Activated naive CD4-positive, alpha-beta T cell treated with anti-CD3 and anti-CD28 coated beads for 36 hours (primary cell): ENCODE measurements at places on chromosomes 6 and 20.
A peak's percentile ranks its signal among the peaks of the same experiment; 100 is the strongest.

- no peak for DNase-seq
Observed at GRCh38 chr20:50251992-50252511, 61.4 kb downstream of the CEBPB start.

- DNase-seq, result no peak
Observed at GRCh38 chr6:96196633-96197032, 180.9 kb downstream of the FUT9 start.

- DNase-seq, result no peak
Observed at GRCh38 chr20:8433291-8433690, 301.2 kb downstream of the PLCB1 start.

DNA sequence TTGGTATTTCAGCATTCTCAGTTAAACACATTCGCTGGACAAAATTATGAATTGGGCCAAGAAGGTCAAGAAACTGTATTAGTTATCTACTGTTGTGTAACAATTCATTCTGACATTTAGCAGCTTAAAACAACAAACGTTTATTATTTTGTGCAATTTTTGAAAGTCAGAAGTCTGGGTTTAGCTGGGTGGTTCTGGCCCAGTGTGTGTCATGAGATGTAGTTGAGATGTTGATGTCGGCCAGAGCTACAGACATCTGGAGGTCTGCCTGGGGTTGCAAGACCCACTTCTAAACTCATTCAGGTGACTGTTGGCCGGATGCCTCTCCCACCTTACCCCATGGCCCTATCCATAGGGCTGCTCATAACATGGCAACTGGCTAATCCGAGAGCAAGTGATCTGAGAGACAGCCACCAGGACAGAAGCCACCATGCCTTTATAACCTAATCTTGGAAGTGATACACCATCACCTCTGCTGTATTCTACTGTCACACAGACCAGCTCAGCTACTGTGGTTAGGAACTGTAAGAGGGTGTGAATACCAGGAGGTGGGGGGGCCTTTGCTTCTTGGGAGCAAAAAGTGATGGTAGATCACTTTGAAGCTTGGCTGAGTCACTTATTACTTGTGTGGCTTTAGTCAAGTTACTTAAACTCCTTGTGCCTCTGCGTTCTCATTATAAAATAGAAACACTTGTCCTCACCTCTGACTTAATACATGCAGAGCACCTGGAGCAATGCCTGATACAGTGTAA, 217.0 kb upstream of the MYLIP start:
- DNase-seq, result peak; percentile 69

DNA sequence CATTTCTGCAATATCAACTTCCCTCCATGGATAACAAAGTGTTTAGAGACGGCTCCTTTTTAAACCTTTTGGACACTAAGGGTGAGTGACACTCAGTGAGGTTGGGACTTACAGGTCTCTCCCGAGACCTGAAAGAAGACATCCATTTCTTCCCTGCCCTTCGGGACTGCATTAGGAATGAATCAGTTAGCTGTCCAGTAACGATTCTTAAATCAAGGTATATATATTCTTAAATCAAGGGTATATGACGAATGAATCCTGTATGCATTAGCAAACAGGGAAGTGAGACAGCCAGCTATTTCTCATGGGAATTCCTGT, 52.9 kb downstream of the EDN1 start:
- DNase-seq, result no peak

GRCh38 chr20:53927990-53928389, 142.4 kb downstream of the BCAS1 start:
- DNase-seq, result no peak

DNA sequence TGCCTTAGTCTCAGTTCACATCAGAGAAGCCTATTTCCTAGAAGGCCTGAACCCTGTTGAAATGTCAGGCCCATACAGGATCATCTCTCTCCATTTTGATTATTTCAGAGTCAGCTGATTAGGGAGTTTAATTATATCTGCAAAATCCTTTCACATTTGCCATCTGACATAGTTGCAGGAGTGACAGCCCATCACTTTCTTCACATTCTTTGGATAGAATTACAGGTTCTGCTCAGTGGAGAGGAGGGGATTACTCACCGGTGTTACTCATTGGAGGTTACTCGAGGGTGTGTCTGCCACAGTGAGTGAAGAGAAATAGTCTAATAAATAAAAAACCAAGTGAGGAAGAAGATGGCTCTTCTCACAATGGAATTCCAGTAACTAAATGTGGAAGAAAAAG, 216.8 kb downstream of the TMEM242 start:
- DNase-seq, result peak; percentile 27

DNA sequence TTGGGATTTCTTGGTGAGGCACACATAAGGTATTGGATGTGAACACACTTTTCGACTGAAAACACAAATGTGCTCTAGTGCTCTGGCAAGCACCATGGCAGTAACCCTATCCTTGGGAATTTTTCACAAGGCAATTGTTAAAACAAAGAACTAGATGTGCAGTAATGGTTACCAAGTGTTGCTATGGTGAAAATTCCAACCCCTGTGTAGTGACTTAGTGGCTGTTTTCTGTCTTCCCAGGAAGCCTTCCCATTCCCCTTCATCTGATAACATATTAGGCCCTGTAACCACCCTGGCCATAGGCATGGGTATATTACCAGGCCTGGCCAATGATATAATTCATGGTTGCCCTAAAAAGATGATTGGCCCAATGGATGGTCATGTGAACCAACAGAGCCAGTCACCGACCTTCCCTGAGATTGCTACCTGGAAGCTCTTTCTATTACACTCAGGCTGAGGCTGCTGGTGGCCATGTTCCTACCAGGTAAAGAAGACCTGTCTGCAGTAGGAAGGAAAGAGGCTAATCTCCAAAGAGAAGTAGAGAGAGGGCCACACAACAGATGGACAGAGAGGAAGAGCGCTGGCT, 4.1 kb downstream of the C20orf202 start:
- DNase-seq, result no peak

- no peak for DNase-seq
Observed at GRCh38 chr6:129646642-129647041, 63.3 kb downstream of the ARHGAP18 start.

DNA sequence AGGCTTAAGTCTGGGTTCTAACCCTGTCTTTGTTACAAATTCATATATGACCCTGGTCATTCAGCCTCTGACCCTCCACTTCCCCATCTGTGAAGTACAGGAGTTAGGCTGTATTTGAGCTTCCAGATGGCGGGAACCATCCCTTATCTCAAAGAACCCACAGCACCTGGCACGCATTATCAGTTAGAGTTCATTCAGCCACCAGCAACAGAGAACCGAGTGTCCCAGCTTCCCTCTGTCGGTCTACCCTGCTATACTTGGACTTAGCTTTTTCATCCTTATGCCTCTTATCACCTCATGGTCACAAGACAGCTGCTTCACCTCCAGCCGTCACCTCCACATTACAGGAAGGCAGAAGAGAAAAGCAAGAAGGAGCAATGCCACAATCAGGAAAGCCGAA, 147.8 kb downstream of the EYA2 start:
- DNase-seq, result no peak

DNA sequence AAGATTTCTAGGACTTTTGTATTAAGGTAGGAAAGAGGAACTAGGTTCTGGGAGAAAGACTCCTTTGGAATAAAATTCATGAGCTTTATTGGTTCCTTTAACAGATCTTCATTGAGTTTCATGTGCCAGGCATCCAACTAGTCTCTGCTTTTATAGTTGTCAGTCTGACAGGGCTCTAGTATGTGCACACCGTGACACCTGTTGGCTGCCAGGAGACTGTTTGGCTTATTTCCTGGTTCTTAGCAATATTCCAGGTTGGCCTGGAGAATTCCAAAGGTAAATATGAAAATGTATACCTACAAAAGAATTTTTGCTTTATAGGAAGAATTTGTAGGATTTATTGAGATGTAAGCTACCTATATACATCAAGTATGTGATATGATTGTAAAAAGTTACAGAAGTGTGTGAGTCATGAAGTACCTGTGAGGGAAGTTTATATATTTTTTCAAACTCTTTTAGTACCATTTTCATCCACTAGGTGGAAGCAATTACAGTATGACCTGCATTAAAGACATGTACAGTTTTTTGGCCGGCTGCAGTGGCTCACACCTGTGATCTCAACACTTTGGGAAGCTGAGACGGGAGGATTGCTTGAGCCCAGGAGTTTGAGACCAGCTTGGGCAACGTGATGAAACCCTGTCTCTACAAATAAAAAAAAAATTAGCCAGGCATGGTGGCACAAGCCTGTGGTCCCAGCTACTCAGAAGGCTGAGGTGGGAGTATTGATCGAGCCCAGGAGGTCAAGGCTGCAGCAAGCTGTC, 35.2 kb downstream of the NDUFAF5 start:
- DNase-seq, result peak; percentile 16
